H7 (cell line): ENCODE measurements at places on chromosomes 1 and 21. TPM values are rescaled to one million over a fixed set of nuclear protein-coding genes. Genes with fewer than 3 reads are reported as not detected.

DNA sequence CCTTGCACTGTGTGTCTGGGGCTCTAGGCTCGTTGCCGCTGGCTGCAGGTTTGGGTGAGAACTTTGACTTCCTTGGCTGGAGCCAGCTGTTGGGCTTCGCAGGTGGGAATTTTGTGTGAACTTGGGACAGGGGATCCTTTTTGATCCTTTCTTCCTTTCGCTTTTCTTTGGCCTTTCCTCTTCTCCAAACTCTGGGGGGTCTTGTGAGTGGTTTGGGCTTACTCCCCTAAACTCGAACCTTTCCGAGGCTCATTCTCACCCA, 643 bp downstream of the COQ8A start:
- DNase-seq, result no peak

- DNase-seq, result peak; percentile 50
These were observed 646 bp upstream of the RRP15 start for GRCh38 chr1:218284377-218284916.

- no peak for DNase-seq
These were observed 11.8 kb upstream of the RPL5 start for GRCh38 chr1:92820024-92820423.

GRCh38 chr1:1021010-1021919, 1.3 kb downstream of the AGRN start:
- peak; percentile 80 for DNase-seq

The PLEKHA6 gene
- total RNA-seq, result 3.0 and 5.1 TPM in 2 replicates

DNA sequence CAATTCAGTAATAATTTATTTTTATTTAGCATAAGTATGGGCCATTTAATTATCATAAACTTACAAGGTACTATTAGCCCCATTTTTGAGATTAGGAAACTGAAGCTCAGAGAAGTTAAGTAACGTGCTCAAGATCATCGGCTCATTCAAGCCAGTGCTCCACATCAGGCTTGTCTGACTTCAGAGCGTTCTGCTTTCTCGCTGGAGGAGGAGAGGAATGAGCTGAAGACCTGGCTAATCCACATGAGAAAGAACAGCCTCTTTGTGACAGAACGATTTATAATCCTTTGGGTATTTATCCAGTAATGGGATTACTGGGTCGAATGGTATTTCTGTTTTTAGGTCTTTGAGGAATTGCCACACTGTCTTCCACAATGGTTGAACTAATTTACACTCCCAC, 39.7 kb downstream of the DDX20 start:
- DNase-seq, result no peak

DNA sequence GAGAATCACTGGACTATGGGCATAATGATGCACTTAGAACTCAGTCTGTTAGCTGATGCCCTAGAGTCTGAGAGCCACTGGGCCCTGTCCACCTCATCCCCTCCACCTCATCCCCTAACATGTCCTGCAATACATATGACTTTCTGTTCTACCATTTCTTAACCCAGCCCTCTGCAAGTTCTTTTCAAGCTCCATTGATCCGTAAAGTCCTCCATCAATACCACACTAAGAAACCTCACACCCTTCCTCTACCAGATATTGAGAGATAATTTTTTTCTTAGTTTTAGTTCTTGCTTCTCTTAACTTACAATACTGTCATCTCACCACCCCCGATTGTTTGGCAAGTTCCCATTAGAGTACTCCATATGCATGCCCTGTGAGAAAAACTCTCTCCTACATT, 22.1 kb downstream of the FCRL4 start:
- no peak for DNase-seq

The GJA8 gene
- not detected in 2 replicates for total RNA-seq

The LRRIQ3 gene
- total RNA-seq, result 0.42 and 0.96 TPM in 2 replicates

The TRIM67 gene
- total RNA-seq, result not detected in 2 replicates

- no peak for DNase-seq
These were observed 7.2 kb upstream of the OLFML2B start for GRCh38 chr1:162030759-162031280.

GRCh38 chr1:159077120-159077961, 775 bp upstream of the AIM2 start:
- no peak for DNase-seq

GRCh38 chr1:235074523-235075047, 54.1 kb downstream of the TOMM20 start:
- no peak for DNase-seq

- DNase-seq, result no peak
These were observed 63.4 kb downstream of the WDR64 start for GRCh38 chr1:241715435-241715834.

DNA sequence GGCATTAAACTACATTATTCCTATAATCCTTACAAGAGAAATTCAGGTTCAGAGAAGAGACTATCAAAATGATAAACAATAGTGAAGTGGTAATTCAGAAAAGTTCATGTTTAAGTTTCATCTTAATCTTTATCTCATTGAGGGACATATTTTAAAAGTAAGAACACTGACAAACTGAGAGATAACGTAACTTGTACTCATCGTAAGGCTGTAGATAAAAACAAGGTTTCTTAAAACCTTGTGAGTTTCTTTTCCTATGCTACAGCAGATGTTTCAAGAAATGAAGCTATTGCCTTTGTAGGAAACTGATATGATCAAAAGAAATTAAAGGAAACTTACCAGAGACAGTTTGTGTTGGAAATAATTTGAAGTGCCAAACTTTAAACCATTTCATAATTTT, 65.0 kb downstream of the RERE start:
- DNase-seq, result no peak

DNA sequence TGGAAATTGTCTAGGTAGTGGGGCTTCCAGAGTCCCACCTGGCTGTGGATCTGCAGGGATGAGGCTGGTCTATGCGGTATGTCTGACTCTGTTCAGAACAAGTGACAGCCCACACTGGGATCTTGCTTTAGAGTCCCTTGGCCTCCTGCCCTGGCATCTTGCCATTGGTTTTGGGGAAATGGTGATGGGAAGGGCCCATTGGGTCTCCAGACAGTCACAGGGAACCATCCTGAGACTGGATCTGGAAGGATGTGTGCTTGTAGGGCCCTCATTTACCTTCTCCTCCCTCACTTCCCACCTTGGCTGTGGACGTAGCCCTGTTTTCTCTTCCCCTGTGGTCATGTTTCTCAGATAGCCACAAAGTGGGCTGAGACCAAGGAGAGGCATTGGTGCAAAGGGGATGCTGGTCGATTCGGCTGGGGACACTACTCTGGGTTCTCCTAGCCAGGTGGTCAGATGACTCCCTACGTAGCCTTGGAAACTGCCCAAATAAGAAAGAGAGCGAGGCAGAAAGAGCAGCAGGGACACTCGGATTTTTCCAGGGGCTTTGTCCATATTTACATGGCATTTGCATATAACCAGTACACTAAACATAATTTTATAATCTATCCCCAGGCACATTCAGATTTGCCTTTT, 15.1 kb downstream of the SOX13 start:
- peak; percentile 26 for DNase-seq

The DEPDC1 gene
- 66.5 and 97.1 TPM in 2 replicates for total RNA-seq
